ENCODE measurements at places on chromosomes 5 and 9.

DNA sequence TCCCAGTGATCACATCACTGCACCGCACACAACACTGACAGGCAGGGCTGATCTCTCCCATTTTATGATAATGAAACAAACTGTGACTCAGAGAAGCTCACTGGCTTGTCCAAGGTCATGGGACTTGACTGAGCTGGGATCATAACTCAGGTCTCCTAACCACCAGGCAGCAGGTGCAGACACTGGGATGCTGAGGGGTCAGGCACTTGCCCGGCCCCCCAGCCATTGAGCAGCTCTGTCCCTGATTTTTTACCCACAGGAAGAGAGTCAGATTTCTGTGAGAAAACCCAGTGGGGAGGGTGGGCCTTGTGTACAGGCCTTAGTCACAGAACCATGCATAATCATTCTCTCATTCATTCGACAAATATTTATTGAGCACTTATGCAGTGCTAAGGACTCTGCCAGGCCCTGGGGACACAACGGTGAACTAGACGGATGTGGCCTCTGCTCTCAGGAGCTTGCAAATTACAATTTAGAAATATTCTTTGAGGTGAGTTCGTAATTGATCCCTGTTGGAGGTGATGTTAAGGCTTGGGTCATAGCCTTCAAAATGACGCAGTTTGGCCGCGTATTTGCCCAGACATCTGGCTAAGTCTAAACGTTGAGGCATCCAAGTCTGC lies 54.5 kb upstream of the TGFBR1 start:
- DNase-seq: no peak

DNA sequence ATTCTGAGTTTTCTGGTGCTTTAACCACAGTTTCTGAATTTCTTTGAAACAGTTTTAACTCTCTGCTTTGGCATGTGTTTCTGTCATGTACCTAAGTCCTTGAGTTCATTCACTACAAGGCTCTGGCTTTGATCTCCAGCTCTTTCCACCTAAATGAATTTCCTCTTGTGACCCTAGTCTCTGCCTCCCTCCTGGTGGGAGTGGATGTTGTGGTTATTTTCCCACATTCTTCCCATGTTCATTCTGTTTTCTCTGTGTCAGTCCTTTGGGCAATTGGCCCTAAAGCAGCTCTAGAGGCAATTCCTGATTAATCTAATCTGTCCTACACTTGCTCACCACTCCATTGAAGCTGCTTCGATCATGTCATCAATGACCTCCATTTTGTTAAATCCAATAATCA lies 28.4 kb upstream of the DPYSL3 start:
- no peak for DNase-seq

- no peak for DNase-seq
Measured at GRCh38 chr9:36892279-36892678, 141.8 kb downstream of the PAX5 start.

DNA sequence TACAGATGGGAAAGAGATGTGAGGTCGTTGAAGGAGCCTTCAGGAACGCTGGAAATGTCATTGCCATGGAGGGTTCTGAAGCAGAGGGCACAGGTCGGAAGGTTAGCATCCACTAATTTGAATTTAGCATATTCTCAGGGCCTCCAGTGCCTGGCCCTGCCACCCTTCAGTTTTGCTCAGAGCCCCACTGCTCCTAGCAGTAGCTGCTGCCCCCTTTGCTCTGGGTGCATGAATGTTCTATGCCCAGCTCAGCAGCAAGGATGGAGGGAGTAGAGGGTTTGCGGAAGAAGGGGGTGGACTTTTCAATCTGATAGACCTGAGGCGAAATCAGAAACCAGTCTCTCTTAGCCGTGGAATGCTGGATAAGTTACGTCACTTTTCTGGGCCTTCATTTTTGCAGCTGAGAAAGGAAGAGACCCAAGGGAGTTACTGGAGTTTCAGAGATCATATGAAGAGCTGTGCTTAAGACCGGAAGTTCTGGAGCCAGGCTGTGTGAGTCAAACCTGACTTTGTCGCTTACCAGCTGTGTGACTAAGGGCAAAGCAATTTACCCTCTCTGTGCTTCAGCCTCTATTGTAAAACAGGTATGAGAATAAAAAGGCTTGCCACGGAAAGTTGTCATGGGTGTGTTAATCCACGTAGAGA lies 133.2 kb upstream of the PANK3 start:
- DNase-seq: no peak

- no peak for DNase-seq
Measured at GRCh38 chr5:173745557-173745956, 129.1 kb upstream of the BOD1 start.

GRCh38 chr9:89743216-89743572 lies 138.4 kb downstream of the GADD45G start:
- no peak for DNase-seq

- DNase-seq: no peak
Measured at GRCh38 chr5:157559301-157559700, 16.3 kb downstream of the ADAM19 start.

GRCh38 chr5:179378116-179378440 lies 32.8 kb upstream of the ADAMTS2 start:
- DNase-seq: no peak

DNA sequence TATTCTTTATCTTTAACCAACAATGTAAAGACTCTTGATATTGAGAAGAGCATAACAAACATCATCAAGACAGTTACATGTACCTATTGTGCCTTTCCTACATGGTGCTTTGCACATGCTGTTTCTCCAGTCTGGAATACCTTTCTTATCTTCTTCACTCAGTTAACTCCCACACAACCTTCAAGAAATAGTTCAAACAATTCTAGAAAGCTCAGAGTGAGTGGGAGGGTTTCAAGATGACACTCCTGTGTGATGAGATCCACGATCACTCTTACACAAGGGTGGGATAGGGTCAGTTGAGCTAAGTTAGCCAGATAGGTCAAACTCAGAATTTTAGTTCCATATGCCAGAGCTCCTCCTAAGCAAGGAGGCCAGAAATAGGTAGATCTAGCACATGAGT lies 915.5 kb downstream of the NR2F1-AS1 start:
- no peak for DNase-seq

GRCh38 chr9:82972446-82972845 lies 90.5 kb downstream of the RASEF start:
- DNase-seq: no peak

DNA sequence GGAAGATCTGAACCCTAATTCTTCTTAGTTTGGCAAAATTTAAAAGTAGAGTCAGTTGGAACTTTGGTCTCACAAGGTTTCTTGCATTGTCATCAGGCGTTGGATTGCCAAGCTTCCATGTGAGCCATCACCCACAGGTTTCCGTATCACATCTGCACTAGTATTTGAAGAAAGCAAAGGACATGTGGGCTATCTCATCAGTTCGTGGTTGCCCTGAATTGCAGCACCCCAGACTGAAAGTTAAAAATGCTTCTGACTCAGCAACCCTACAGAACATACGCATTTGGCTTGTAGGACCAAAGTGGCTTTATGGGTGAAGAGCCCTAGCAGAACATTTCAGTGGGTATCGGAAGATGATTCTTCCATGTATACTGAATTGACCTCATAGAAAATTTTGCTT lies 358.0 kb downstream of the ENC1 start:
- DNase-seq: no peak

GRCh38 chr5:16922430-16922829 lies 13.7 kb downstream of the MYO10 start:
- no peak for DNase-seq

GRCh38 chr5:164005071-164005470 lies 499.7 kb downstream of the MAT2B start:
- no peak for DNase-seq

DNA sequence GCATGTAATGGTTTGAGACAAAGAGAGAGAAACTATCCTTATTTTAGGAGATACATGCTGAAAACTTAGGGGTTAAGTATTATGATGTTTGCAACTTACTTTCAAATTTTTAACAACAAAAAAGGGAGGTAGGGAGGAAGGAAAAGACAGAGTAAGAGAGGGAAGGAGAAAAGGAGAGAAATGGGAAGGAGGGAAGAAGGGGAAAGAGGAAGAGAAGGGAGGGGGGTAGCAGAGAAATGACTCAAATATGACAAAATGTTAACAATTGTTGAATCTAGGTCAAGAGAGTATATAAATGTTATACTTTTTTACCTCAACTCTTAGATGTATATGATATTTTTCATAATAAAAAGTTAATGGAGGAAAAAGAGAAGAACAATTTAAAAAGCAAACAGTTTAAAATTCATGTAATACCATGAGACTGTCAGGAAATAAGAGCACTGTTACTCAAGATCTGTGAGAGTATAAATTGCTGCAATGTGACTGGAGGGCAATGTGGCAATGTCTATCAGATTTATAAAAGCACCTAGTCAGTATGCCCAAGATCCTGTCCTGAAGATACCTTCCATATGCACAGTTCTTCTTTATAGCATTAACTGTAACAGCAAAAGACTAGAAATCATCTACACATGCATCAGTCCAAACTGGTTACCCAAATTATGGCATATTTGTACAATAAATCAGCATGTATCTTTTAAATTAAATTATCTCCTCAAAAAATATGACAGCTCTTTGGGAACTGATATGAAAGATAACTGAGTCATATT lies 16.3 kb downstream of the FBXW11 start:
- no peak for DNase-seq

GRCh38 chr5:68215898-68216244 lies 315 bp downstream of the PIK3R1 start:
- DNase-seq: peak; percentile 74

GRCh38 chr5:82287625-82288024 lies 9.5 kb upstream of the RPS23 start:
- DNase-seq: no peak

GRCh38 chr9:77951369-77951768 lies 80.2 kb downstream of the GNAQ start:
- DNase-seq: no peak

DNA sequence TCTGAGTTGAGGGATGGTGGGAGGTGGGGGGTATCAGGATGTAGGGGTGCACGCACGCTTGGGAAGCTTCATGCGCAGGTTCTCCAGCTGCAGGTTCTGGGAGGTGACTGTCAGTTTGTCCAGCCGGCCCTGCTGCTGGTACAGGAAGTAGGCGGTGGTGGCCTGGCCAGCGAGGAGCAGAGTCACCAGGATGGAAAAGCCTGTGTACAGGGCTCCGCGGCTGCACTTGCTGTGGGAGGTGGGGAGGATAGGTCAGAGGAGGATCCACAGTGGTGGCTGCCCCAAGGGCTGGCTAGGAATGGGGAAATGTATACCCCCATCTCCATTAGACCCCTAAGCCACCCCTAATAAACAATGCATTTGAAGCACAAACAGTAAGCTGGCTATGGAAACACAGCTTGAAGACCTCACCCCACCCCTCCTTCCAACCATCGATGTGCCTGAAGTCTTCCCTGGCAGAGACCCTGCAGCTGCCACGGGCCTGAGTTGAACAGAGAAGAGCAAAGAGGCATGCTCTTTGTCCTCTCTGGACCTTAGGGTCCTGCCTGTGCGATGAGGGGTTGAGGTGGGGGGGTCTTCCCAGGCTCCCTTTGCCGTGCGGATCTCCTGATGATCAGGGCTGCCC lies 5.5 kb downstream of the CD74 start:
- DNase-seq: no peak

DNA sequence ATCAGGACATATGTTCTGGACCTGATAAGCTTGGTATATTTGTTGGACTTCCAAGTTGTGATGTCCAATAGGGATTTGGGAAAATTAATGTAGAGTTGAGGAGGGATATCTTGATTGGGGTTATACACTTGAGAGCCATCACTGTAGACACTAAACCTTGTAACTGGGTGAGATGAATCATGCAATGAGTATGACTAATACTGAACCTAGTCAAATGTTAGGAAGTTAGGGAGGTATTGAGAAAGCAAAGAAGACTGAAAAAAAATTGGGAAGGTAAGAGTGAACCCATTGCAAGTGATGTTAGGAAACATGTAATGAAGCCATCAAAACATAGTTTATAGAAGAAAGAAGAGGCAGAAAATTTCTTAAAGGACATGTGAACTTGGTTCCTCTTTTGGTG lies 668.4 kb upstream of the CDH9 start:
- no peak for DNase-seq

GRCh38 chr5:65858316-65858715 lies 68.1 kb upstream of the ERBIN start:
- no peak for DNase-seq

- no peak for DNase-seq
Measured at GRCh38 chr9:129377931-129378661, 200.0 kb upstream of the IER5L start.

DNA sequence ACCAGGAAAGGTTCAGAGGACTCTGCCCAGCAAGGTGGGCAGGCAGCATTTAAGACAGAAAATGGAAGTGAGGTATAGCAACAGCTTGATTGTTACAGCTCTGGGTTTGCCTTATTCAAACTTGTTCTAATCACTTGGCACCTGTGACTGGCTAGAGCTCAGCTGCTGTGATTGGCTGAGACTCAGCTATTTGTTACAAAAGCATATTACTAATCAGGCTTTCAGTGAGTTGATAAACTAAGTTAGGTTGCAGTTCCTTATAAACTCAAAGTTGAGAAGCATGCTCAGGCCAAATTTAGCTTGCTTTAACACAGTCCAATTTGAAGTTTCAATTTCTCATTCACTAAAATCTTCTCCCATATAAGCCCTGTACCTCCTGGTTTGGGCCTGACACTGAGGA lies 56.3 kb downstream of the GDA start:
- no peak for DNase-seq

DNA sequence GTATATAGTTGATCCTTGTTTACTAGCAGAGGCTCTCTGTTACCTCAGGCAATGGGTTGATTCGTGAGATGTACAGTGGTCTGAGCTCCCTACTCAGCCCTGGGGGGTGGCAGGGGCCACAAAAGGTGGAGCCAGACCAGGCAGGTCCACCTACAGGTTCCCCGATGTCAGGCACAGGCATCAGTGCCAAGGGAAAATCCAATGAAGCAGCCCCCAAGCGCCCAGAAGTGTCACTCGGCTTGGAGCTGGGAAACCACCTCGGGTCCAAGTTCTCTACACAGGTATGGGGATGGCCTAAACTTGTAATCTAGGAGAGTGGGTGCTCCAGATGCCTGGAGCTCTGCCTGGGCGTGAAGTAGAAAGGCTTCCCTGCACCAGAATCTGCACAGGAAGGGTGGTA lies 188.8 kb downstream of the KIAA0825 start:
- no peak for DNase-seq

DNA sequence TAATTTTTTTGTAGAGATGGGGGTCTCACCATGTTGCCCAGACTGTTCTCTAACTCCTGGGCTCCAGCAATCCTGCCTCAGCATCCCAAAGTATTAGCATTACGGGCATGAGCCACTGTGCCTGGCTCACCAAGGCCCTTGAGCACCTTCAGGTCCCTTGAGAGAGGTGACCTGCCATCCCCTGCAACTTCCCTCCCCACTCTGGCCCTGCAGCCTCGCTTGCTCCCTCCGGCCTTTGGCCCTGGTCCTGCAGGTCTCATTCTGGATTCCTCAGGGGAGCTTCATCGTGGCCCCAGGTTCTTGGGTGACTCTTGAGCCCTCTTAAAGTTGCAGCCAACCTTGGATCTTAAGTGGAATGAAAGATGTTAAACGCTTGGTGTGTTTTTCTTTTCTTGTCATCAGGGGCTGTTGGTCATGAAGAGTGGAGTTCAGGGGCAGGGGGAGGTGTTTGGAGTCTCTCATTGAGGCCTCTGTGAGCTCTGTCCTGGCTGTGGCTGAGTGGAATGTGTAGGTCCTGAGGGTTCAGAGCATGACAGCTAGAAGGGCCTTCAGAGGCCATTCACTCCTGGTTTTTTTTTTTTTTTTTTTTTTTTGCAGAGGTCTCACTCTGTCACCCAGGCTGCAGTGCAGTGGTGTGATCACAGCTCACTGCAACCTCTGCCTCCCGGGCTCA lies 33.0 kb downstream of the PPARGC1B start:
- no peak for DNase-seq

Data from CD4-positive, alpha-beta T cell treated with Interleukin-6 at 100 ng/mL for 8 hours (primary cell).